ENCODE measurements at places on chromosomes 3 and 15.

GRCh38 chr3:133820889-133821675 is 15.5 kb downstream of the SRPRB start:
- no peak for DNase-seq

- DNase-seq = peak; percentile 95
Observed at GRCh38 chr15:39579487-39580116, 1.3 kb upstream of the THBS1 start.

GRCh38 chr3:37129871-37130270 is 44.5 kb downstream of the LRRFIP2 start:
- peak; percentile 91 for DNase-seq

GRCh38 chr15:94375997-94376396 is 144.6 kb downstream of the MCTP2 start:
- DNase-seq = no peak

DNA sequence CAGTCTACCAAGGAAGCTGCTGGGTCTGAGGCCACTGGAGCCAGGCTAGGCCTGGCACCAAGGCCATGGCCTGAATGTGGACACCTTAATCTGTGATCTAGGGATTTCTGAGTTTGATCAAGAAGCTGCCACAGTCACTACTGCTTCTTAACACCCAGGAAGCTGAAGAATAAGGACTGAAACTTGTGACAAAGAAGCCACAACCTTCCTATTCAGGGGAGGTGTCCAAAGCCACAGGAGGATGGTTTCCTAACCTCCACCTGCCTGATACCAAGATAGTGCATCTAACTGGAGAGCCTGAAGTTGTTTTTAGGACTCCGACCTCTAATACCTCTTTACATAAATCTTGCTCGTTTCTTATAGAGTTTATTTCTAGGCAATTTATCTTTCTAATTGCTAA is 5.5 kb upstream of the ANO10 start:
- no peak for DNase-seq

DNA sequence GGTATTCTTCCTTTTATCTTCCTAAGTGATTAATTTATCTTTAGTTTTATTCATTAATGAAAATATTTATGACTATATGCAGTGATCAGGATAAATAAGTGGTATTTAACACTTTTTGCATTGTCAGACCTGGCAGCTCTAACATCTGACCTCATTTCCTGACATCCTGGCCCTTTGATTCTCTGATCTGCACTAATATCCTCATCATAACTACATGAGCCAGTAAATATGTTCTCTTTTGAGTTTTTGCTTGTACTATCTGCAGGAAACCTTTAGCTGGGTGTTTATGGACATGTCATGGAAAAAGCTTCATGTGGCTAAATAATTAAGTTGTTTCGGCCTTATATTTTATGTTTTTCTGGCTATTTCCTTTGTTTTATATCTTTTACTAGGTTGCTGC is 10.5 kb downstream of the NKTR start:
- no peak for DNase-seq

- peak; percentile 92 for DNase-seq
Observed at GRCh38 chr3:108472001-108472591, 38.3 kb downstream of the MYH15 start.

GRCh38 chr15:72182673-72183072 is 14.9 kb downstream of the GRAMD2A start:
- DNase-seq = no peak

- peak; percentile 32 for DNase-seq
Observed at GRCh38 chr3:134937256-134938028, 142.4 kb downstream of the EPHB1 start.

GRCh38 chr3:112685956-112686799 is 45.2 kb upstream of the CCDC80 start:
- DNase-seq = peak; percentile 51

- DNase-seq = no peak
Observed at GRCh38 chr3:48931944-48932580, 13.4 kb downstream of the ARIH2 start.

- DNase-seq = no peak
Observed at GRCh38 chr3:188605905-188606304, 451.9 kb downstream of the LPP start.

DNA sequence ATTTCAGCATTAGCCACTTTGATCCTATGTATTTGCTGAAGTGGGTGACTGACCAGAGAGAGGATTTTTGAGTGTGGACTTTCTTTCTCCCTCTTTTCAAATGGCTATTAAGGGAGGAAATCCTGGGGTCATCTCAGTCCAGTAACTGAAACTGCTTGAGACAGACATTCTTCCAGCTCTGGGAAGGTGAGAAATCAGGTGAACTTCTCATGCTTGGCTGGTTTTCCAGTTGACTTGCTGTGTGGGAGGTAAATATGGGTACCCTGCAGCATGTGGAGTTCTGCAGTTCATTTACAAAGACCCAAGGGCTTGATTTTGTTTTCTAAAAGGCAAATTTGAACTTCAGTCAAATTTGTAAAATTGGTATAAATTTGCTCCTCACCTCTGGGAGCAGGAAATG is 461.1 kb upstream of the TBL1XR1 start:
- DNase-seq = no peak

DNA sequence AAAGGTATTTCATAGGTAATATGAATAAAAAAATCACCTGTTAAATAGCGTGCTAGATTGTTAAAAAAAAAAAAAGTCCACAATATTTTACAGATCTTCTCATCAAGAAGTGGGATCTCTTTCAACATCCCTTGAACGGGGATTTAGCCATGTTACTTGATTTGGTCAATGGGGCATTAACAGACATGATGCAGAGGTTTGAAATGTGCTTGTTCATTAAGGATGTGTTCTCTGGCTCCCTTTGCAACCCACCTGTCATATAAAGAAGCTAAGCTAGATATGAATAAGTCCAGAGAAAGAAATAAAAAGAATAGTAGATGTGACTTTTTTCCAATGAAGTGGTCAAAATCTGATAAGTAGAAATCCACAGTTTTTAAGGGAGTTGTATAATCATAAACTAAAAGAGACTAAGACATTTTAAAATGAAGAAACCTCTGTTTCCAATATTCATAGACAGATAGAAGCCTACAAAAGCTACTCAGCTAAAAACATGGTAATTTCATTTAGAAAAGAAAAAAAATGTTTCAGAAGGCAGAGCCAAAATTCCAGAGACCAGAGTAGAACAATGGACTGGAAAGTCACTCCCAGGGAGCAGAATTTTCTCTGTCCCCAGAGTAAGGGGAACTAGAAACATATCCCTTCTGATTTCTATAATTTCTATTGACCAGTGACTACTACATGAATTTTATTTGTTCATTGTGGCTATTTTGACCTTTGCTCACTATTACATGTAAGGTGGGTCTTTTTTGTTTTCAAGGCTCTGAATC is 79.2 kb downstream of the PLSCR2 start:
- no peak for DNase-seq

GRCh38 chr3:30524357-30525040 is 81.9 kb upstream of the TGFBR2 start:
- no peak for DNase-seq

DNA sequence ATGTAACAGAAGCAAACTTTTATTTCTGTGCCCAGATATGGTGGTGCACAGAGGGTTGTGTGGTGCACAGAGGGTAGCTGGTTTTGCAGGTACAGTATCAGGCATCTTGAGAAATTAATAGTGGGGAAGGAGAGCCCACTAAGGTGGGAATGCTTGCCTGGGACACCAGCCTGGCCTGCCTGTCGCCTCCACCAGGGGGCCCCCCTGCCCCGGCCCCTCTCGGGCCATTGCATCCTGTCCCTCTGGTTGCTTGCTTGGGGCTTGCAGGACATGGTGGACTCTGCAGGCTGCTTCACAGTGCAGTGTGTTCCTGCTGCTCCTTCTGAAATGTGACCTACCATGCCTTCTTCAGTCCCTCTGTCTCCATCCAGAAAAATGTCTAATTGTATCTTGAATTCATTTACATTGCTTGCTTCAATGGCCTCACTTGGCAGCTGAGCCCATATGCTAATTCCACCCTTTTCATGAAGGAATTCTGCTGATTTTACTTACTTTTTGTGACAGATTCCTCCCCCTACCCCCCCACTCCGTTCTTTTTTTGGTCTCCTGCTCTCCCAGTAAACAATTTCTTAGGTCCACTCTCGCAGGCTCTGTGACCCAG is 73.6 kb downstream of the EEFSEC start:
- peak; percentile 24 for DNase-seq

GRCh38 chr3:29746163-29746760 is 465.4 kb downstream of the RBMS3 start:
- DNase-seq = no peak

DNA sequence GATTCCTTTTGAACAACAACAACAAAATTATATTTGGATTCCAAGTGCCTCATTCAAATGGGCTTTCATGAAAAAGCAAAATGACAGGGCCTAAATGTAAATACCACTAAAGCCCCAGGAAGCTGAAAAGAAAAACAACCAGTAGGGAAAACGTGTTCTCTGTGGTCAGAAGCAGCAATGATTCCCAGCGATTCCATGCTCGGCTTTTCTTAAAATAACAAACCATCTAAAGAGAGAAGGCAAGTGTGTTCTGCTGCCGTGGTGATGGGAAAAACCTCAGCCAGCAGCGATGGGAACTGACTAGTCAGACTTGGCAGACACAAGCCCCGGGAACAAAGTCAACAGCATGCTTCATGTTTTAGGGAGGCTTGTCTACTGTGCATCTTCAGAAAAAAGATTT is 153.6 kb downstream of the TNIK start:
- peak; percentile 96 for DNase-seq

GRCh38 chr3:157107037-157107436 is 52.9 kb downstream of the CCNL1 start:
- DNase-seq = no peak

GRCh38 chr15:64501396-64501715 is 41.0 kb downstream of the ZNF609 start:
- no peak for DNase-seq

GRCh38 chr15:86810329-86810728 is 730.7 kb downstream of the AGBL1 start:
- no peak for DNase-seq

DNA sequence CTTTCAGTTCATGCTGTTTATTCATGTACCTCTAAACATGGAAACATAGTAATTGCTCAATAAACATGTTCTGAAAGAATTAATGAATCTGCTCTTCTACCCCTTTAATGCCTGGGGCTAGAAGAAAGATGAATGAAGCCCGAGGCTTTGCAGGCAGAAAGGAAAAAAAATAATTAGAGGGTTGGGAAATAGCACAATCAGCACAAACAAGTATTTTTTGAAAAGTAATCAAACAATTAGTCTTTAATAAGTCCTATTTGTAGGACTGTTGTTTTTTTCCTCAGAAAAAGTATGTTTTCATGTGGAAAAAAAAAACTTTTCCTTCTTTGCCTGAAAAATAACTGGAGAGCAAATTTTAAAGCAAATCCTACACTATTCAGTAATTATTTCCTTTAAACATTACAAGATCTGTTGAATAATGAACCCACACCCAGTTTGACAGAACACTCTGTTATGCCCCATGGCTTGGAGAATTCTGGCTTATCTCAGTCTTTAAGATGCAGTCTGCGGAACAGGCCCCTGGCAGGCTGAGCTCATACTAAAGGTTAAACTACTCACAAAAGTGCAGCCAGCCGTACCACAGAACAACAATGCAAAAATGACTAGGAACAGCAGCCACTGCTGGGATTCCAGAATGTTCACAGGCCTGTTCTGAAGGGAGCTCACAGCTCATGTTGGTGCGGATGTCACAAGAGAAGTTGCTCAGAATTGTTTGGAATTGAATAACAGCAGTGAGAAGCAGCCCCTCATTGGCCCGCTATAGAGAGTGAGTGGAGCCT is 79.2 kb downstream of the ABI3BP start:
- DNase-seq = no peak

DNA sequence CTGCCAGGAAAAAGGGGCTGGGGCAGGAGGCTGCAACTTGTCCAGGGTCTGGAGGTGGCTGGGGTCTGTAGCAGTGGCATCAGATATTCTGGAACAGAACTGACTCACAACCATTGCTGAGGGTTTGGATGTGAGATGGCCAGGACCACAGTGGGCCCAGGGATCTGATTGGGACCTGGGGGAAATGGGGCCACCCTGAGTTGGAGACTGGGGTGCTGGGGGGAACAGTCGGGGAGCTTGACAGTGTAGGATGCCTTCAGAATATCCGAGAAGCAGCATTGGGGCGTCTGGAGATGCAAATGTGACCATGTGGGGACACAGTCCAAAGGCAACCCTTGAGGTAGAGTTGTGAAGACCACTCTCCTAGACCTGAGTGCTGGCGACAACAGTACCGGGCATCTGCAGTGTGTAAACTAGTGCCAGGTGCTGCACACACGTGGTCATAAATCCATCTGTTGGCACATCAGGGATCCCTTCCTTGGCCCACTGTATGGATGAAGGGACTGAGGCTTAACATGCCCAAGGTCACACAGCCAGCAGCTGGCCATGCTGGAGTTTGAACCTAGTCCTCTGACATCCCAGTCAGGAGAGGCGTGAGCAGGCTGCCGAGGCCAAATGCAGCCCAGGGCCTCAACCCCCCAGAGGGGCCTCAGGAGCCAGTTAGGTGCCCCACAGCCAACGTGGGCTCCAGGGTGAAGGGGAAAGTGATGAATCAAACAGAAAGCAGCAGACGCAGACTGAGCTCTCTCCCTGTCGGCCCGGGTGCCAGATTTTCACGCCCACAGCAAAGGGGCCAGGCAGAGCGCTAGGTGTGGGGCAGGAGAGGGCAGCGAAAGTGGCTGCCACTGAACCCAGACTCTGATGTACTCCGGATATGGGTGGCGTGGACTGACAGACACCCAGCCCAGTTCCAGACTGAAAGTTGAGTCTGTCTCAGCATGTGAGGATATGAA is 18.8 kb downstream of the HEMK1 start:
- no peak for DNase-seq

DNA sequence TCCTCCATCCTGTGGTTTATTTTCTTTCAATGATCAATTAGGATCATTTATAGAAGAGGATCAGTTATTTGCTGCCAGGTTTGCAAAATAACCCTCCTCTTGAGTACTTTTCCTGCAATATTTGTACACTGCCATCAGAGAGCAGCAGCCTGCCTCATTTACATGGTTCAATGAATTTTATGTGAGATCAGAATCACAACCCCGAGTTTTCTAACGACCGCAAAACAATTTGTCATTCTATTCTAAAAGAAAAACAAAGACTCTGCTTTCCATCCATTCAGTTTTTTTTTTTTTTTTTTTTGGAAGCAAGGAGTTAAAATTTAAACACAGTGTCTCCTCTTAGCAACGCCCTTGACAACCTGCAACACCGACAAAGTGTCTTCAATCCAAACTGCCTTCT is 146.9 kb downstream of the RAB11A start:
- DNase-seq = no peak

GRCh38 chr15:50186752-50187151 is 4.8 kb downstream of the SLC27A2 start:
- DNase-seq = no peak

- DNase-seq = peak; percentile 71
Observed at GRCh38 chr3:106631373-106632108, 745.7 kb upstream of the CCDC54 start.

- peak; percentile 91 for DNase-seq
Observed at GRCh38 chr3:76997733-76998132, 42.2 kb upstream of the ROBO2 start.

- DNase-seq = peak; percentile 54
Observed at GRCh38 chr3:188133219-188133618, 20.7 kb upstream of the LPP start.
